ENCODE measurements at places on chromosomes 1 and 21.

GRCh38 chr1:39212499-39212898, 8.0 kb downstream of the MACF1 start:
- no peak for DNase-seq

- no peak for DNase-seq
Measured at GRCh38 chr21:27806281-27806680, 839.4 kb upstream of the ADAMTS5 start.

DNA sequence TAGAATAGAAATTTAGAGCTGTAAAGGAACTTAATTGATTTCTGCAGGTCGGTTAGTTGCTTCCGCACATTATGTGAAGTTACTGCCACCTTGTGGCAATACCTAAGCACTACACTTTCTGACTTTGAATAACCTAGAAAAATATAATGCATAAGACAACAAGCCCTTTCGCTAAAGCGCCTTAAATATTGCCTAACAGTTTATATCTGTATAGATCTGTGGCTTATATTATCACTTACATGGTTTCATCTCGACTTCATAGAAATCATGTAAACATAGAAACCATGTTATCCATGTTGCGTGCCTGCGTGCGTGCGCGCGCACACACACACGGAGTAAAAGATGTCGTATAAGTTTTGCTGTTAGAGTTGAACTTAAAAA, 10.9 kb upstream of the IFI16 start:
- DNase-seq, result peak; percentile 38

GRCh38 chr1:207948536-207949250, 37.8 kb upstream of the CD34 start:
- DNase-seq, result no peak

DNA sequence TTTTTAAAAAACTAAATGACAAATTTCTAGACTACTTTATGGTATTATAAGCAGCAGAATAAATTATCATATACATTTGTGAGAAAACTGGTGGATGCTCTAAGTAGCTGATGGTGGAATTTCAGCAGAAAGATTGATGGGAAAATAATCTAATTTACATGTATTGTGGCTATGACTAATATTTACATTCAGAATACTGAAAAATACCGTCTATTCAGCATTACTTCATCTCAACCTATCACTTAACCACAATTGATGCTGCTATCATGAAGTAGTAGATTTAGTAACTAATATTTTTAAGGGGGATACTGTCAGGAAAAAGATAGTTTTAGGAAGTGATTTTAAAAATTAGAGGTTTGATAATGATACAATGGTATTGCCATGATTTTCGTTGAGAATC, 137.9 kb downstream of the IFI44 start:
- no peak for DNase-seq

DNA sequence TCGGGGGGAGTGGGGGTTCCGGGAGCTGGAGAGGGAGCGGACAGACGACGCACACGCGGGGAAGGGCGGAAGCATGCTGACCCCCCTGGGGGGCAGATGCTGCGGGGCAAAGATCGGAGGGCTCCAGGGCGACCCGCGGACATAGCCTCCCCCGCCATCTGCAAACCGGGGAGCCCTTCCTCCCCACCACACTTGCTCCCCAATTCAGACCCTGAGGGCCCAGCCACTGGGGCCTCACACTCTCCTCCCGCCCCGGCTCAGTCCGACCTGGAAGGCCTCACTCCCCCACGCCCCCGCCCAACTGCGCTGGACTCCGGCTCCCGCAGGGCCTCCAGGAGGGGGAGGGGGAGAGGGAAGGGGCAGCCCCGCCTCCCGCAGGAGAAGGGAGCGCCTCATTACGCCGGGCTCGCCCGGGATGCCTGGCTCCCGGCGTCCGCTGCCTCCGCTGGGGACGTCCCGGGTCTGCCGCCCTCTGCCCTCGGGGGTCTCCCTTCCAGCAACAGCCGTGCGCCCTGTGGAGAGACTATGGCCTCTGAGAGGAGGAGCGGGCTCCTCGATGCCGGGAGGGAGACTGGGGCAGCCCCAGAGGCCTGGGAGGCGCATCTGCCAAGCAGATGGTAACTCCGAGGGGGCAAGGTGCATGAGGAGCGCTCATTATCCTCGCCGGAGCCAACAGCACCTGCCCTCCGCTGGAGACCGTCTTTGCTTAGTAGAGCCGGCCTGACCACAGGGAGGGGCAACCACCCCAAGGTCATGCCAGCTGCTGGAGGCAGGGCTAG, 636 bp upstream of the CAMK2N1 start:
- DNase-seq, result peak; percentile 99

DNA sequence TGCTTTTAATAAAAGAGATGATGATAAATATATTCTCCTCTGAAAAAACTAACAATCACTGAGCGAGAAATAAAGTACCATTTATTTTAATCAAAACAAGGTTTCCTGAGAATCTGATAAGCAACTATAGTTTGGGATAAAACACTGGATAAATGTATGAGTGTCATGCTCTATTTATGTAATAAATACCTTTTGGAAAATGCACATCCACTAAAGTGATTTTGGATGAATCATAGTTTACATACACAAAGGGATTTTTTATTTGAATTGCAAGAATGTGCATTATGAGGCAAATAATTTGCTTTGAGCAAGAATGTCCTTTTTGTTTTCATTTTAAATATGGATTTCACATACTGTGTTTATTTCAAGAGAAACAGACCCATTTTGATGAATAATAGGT, 1483.5 kb downstream of the MRPL39 start:
- DNase-seq, result no peak

DNA sequence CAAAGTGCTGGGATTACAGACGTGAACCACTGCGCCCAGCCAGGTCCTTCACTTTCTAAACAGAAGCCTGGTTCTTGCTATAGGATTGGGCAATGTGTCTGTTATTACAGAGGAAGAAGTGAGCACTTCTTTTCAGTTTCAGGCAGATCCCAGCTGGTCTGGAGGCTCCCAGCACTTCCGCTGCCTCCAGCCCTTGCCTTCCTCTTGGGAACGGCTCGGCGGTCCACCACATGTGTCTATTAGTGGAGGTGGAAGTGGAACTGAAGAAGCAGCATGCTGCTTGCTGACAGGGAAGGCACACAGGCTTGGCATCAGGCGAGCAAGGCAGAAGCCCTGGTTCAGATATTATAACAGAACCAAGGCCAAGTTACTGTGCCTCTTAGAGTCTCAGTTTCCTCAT, 17.0 kb downstream of the MKNK1 start:
- no peak for DNase-seq

GRCh38 chr1:30661311-30661710, 62.1 kb downstream of the MATN1 start:
- no peak for DNase-seq

- DNase-seq, result no peak
Measured at GRCh38 chr1:153860285-153860684, 62.5 kb downstream of the GATAD2B start.

GRCh38 chr1:30132602-30133286, 590.6 kb downstream of the MATN1 start:
- no peak for DNase-seq

GRCh38 chr1:1117469-1117831, 1.6 kb upstream of the C1orf159 start:
- DNase-seq, result no peak

- no peak for DNase-seq
Measured at GRCh38 chr1:107804134-107804533, 160.8 kb downstream of the VAV3 start.

DNA sequence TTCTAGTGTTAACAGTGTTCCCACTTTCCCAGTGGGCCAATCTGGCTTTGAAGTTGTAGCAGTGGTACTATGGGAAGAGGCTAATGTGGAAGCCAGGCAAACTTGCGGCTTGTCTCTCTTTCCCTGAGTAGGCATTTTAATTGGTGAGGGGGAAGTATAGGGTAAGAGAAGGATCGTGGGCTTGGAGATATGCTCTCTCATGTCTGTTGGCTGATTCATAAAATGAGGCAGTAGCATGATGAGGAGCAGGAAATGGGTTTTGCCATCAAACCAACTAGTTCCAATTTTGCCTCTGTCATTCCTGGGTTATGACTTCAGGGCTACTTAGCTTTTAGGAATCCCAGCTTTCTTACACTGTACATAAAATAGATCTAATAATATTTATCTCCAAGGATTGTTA, 12.1 kb downstream of the C8A start:
- DNase-seq, result no peak
